ENCODE measurements at places on chromosomes 12 and 14.

DNA sequence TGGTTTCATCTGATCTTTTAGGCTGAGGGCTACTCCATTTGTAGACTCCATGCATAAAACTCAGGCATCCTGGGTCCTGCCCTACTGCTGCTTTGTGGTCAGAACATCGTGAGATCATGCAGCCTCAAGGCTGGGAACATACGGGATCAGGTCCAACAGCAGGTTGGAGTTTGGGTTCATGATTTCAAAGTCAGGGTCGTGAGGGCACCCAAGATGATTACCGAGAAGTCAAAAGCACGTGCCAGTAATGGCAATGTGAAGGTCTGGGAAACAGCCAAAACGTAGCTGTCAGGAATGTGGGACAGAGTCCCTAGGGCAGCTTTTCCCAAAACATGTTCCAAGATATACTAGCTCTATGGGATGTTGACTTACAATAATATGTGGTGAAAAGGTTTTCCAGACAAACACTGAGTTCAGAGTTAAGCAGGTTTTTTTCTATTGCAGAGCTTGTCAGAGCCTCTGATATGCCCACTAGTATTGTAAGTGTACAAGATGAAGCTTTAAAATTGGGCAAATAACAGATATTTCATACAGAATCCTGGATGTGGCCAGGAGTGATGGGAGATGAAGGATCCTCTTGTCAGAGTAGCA, 130.3 kb upstream of the DNM1L start:
- DNase-seq = no peak

DNA sequence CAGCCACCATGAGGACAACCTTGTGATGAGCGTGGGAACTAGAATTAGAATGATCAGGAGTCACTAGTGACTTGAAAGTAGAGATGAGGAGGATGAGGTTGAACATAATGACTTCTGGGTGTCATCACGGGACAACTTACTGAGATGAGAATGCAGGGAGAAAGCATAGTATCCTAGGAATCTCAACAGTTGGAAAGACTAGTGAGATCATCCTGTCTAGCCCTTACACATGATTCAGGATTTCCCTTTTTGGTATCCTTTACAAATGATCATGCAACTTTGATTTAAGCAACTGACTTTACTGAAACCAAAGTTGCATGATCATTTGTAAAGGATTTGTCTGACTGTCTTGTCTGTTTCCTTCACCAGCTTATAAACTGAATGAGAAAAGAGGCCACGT, 51.8 kb upstream of the HIF1A start:
- DNase-seq = no peak

DNA sequence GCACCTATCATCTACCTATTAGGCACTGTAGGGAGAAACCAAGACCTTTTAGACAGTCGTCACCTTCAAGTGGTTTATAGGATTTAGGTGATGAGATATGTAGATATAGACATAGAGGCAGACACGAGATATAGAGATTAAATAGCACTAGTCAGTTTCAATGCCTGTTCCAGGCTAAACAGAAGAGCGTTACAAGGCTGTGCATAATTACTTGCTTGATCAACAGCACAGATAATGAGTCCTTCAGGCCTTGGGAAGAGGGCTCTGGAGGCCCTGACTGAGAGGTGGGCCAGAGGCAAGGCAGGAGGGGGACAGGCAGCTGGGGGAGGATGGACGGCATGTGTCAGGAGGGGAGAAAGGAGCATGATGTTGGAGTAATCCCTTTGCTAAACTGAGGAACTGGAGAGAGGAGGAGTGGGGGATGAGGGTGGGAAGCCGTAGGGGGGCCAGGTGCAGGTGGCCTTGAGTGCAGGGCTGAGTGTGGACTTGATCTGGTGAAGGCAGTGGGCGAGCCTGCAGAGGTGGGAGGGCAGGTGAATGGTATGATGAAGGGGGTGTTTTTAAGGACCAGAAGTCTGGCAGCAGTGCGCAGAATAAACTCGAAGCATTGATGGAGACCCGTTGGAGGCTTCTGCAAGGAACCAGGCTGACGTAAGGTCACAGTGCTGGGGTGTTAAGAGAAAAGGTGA, 43.9 kb upstream of the ATP23 start:
- DNase-seq = no peak

- DNase-seq = no peak
These were observed 19.4 kb upstream of the FIGNL2 start for GRCh38 chr12:51867796-51868428.

- DNase-seq = no peak
These were observed 804.5 kb downstream of the NRXN3 start for GRCh38 chr14:78974691-78975090.

DNA sequence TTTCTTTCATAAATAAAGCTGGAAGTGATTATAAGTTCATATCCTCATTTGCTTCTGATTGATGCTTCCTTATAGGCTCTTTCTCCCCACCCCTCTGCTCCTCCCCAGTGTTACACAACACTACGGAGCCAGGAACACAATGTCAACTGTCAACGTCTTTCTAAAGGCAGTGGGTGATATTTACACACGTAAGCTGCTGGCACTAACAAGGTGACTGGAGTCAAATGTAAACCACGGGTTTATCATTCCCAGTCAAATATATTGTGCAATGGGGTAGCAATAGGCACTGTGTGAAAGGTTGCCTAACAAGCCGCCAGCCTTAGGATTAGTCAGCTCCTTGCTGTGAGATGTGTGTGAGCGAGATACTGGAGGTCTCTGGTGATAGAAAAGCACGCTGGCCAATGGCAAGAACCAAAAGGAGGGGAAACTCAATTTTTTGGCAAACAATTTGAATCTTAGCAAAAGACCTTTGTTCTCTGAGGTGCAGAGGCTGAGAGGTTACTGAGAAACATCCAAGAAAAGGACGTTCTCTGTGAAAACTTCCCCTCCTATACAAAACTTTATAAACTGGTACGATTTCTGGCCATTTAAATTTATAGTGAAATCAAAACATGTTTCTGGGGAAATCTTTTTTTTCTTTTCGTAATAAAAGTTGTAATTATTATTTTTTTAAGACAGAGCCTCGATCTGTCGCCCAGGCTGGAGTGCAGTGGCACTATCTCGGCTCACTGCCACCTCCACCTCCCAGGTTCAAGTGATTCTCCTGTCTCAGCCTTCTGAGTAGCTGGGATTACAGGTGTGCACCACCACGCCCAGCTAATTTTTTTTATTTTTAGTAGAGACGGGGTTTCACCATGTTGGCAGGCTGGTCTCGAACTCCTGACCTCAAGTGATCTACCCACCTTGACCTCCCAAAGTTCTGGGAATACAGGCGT, 22.3 kb upstream of the HECTD1 start:
- DNase-seq = peak; percentile 88

DNA sequence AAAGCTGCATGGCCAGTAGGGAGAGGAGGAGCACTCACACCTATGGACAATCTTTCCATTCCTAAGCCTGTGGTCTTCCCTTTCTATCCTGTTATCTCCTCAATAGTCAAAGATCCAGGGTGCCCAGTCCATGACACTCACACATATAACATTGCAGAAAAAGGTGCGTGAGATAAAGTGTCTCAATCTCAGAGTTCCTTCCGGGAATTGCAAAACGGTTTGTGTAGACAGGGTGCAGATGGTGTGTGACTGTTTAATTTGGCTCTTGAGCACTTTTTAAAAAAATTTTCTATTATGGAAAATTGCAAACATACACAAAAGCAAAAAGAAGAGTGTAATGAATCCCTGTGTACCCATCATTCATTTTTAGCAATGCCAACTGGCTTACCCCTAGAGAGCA, 1493.6 kb downstream of the AACS start:
- DNase-seq = no peak

DNA sequence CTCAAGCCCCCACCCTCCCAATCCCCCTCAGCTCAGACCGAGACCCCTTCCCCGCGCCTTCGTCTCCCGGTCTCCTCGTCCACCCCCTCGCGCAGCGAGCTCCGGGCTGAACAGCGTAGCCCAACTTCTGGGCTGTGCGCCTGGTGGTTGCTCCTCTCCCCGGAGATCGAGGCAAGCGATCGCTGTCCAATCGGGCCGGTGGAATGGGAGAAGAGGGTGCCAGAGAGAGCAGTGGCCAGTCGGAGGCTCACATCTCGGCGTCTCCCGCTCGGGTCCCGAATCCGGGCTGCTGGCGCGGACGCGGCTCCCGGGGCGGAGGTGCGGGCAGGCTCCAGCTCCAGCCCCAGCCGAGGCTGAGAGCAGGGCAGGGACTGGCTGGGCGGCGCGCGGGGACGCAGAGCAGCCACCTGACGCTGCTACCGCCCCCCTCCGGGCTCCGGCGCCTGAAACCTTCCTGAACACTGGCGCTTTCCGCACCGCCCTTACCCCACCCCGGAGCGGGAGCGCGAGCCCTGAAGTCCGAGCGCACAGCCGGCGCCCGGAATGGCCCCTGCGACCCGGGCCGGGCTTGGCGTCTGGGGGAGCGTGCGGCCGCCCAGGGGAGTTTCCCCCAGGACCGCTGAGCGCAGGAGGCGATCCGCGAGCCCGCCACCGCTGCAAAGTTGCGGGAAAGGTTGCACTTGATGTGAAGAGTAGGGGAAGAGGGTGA, 508 bp upstream of the KCNH5 start:
- DNase-seq = no peak

- DNase-seq = no peak
These were observed 251.4 kb downstream of the EGLN3 start for GRCh38 chr14:33699300-33699983.

GRCh38 chr14:72545411-72546311, 348.2 kb downstream of the DPF3 start:
- DNase-seq = no peak

DNA sequence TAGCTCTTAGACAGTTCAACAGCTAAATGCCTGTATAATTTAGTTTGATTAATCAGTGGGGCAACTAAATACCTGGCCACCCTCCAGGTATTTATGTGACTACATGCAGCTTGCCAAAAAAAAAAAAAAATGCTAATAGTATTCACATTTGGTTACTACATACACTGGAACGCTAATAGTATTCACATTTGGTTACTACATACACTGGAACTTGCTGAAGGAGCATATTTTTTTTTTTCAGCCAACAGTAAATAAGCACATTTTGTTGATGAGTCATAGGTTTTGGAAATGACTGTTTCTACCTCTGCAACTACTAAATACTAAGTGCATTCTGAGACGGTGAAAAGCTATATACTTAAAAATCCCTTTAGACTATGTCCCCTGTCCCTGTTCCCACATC, 1172.3 kb downstream of the LRFN5 start:
- DNase-seq = no peak

- no peak for DNase-seq
These were observed 73.8 kb upstream of the TBX3 start for GRCh38 chr12:114757684-114758325.

DNA sequence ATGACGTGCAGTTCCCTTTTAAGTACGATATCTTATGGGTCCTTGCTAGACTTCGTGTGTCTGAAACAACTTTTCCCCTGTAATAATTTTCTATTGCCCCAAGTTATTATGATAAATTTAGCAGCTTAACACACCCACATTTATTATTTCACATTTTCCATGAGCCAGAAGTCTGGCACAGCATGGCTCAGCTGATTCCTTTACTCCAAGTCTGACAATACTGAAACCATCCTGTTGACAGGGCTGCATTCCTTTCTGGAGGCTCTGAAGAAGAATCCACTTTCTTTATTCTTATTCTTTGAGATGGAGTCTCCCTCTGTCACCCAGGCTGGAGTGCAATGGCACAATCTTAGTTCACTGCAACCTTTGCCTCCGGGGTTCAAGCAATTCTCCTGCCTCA, 80.9 kb downstream of the DENND5B start:
- no peak for DNase-seq

- no peak for DNase-seq
These were observed 159.5 kb downstream of the METTL25 start for GRCh38 chr12:82517808-82518207.

- DNase-seq = no peak
These were observed 131.8 kb downstream of the ERC1 start for GRCh38 chr12:1122786-1123185.

GRCh38 chr14:103869406-103870143, 22.2 kb upstream of the PPP1R13B start:
- no peak for DNase-seq

- DNase-seq = no peak
These were observed 13.0 kb downstream of the ISCU start for GRCh38 chr12:108575199-108575912.

- DNase-seq = peak; percentile 41
These were observed 31.5 kb upstream of the LIMA1 start for GRCh38 chr12:50314636-50315312.

DNA sequence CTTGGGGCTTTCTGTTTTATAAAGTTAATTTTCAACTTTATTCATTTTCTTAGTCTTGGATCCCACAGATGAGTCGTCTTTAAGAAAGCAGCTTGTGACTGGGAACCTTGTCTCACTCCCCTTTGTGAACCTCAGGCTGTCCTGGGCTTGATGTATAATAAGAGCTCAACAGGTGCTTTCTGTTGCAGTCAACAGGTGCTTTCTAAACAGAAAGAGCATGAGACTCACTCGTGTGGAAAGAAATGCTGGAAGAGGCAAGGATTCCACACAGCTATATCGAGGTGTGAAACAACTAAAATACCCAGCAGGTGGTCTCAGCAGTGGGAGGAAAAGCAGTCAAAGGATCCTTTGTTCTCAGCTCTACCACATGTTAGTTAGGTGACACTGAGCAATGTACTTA, 398.9 kb downstream of the EGLN3 start:
- DNase-seq = no peak

DNA sequence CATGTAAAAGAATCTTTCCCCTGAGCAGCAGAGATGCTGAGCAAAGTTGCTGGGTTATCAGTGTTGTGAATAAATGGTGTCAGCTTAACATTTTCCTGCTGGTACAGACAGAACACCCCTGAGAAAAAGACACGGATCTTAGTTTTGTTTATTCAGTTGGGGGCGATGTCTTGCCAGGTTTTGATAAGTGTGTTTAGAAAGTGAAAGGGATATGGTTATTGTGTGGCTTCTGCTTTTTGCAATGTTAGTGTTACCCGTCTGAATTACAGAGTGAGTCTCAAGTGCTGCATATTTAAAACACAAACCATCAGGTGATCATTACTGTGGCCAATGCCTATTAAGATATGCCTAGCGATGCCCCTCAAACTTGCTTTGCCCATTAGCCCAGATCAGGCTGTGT, 864.6 kb upstream of the SEL1L start:
- no peak for DNase-seq

DNA sequence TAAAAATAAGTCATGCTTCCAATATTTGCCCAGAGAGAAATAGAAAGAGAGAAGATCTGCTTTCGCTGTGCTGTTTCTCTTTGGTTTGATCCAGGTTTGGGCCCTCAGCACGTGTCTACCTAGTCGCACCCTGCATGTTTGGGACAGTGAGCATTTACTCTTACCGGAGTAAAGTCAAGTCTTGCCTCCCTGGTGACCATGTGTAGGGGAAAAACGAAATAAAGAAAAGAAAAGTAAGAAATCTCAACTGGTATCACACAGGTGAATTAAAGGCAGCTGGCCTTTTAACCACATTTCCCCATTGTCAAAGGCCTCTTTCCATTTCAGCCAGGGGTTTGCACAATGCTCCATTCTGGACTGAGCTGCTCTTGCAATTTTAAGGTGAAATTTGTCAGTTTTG, 619.4 kb downstream of the VRK1 start:
- DNase-seq = no peak

- DNase-seq = no peak
These were observed 3.1 kb downstream of the DGKA start for GRCh38 chr12:55933799-55934742.

DNA sequence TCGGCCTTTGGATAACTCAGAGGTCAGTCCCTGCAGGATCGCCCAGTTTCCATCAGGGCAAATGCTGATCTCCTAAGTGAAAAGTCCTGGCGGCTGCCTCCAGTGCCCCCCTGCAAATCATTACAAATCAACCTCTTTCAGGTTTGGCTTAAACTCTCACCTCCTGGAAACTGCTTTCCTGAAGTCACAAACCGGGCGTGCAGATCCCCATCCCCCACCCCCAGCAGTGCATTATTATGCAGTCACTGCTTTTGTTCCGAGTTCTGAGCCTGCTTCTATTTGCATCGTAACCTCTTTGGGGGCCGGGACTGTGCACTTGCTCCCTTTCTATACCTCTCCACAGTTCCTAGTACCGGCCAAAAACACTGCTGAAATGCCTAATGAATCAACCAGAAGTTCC, at the start of gene USP44:
USP44 (minus strand) TSS at position 172 of the 400 bp plus-strand sequence. CDS start 17,220 bp downstream, outside the sequence.
- DNase-seq = no peak

Measured in HS-5 (cell line).